RKO (cell line): ENCODE measurements at places on chromosomes 13 and 19.

- DNase-seq, result peak; percentile 27
These were observed 8.9 kb downstream of the COG3 start for GRCh38 chr13:45473627-45474026.

GRCh38 chr19:29943615-29944014, 1.6 kb downstream of the URI1 start:
- DNase-seq, result peak; percentile 74

DNA sequence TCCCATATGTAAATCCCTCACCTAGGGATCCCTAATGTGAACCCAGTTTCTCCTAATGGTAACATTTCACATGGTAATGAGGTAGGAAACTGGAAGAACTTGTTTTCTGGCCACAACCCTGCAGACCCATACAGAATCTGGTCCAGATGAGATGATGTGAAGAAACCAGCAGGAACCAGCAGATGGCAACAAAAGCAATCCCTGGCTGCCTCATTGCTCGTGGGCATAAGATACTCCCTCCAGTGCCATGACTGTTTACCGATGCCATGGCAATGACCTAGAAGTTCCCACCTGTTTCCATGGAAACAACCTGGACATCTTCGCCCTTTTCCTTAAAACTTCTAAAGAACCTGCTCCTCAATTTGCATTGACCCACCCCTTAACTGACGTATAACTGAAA, 1.4 kb upstream of the CD209 start:
- peak; percentile 40 for DNase-seq

- no peak for DNase-seq
These were observed 10.7 kb upstream of the ZC3H13 start for GRCh38 chr13:46063292-46063691.

GRCh38 chr13:57992416-57992815, 360.9 kb downstream of the PCDH17 start:
- DNase-seq, result peak; percentile 2

- no peak for DNase-seq
These were observed 4.3 kb downstream of the KIRREL2 start for GRCh38 chr19:35860818-35861639.

GRCh38 chr19:1064661-1065605, 2.0 kb upstream of the ARHGAP45 start:
- peak; percentile 86 for DNase-seq

- peak; percentile 35 for DNase-seq
These were observed 18.3 kb downstream of the ZNF100 start for GRCh38 chr19:21749090-21749489.

DNA sequence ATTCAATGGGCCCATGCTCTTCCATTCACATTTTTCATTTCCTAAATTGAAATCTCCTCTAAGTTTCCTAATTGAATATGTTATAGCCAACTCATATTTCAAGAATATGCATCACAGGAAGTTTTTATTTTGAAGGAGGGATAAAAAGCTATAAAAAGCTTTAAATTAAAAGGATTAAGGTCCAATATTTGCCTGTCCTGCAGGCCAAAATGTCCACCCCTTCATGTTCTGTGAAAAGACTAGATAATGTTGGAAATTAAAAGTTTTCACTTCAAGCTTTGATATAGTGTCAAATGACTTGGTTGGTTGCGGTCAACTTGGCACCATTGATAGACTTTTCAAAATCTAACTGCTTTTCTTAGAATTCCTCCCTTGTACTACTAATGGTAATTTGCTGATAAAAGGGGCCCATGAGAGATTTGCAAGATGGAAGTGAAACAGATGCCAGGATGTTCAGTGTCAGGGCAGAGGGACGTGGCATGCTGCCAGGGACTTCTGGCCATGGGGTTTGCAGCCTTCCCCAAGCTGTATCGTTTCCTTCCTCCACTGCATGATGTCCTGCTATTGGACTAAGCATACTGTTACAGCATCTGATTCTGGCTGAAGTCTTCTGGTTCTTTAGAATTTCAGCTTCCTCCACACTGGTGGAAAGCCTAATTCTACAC, 547.3 kb upstream of the MIR17HG start:
- DNase-seq, result no peak

DNA sequence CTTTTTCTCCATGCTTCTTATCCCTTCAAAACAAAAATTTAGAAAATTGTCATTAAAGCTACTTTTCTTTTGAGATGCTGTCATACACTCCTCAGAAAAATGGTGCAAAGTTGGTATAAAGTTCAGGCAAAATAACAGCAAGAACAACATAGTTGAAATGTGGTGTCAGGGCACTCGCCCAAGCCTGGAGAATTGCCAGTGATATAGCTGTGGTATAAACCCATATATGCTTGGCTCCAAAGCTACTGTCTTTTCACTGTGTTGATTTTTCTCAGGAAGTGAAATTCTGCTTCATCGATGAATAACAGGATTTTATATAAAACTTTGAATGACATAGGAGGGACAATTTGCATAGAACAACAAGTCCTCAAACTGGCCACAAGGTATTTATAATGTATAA, 2532.9 kb downstream of the PCDH9 start:
- no peak for DNase-seq

GRCh38 chr13:44003481-44003880, 123.8 kb downstream of the LACC1 start:
- DNase-seq, result no peak

DNA sequence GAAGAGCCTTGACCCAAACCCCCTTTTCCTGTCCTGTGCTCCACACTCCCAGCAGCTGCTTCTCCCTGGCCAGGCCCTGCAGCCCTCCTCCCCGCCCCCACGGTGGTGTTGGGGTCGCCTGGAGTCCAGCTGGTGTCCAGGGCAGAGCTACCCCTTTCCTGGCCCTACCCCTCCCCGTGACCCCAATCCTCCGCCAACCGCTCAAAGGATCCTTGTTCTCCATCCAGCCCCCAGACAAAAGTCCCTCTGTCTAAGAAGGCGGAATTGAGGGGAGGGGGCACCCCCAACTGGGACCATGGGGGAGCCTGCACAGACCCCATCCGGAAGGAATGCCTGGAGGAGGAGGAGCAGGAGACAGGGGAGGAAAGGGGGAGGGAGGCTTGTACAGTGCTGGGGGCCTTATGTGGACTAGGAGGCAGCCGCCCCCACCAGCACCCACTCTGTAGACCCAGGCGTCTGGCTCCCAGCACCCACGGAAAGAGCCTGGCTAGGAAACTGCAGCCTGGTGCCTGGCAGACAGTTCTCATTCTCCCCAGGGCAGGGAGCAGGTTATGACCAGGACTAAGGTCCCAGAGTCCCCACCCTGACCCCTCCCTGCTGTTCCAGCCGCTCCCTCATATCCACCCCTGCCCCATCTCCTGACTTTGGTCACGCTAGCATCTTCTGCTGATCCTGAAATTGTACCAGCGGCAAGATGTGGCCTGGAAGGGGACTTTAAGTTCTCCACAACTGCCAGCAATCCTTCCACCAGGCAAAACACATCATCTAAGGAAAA, at the start of gene FXYD3:
Gene FXYD3 (plus strand): TSS at position 647 of the 775 bp plus-strand sequence. CDS start 3,554 bp downstream, outside the sequence.
- DNase-seq, result no peak

GRCh38 chr13:23377579-23377978, 55.9 kb downstream of the SACS start:
- no peak for DNase-seq

DNA sequence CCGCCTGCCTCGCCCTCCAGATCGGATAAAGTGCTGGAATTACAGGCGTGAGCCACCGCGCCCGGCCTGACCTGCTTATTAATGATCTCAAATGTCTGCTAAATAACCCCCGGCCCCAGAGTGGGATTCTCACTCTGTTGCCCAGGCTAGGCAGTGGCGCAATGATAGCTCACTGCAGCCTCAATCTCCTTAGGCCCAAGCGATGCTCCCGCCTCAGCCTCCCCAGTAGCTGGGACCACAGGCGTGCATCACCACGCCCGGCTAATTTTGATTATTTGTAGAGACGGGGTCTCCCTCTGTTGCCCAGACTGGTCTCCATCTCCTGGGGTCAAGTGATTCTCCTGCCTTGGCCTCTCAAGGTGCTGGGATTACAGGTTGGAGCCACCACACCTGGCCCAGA, 626 bp upstream of the ATP5F1D start:
- no peak for DNase-seq

GRCh38 chr13:29196409-29197074, 376.4 kb downstream of the MTUS2 start:
- no peak for DNase-seq

GRCh38 chr19:19179548-19180441, 9.7 kb upstream of the MEF2B start:
- no peak for DNase-seq

- DNase-seq, result no peak
These were observed 6.5 kb downstream of the SIGLEC7 start for GRCh38 chr19:51148580-51148979.

- DNase-seq, result no peak
These were observed 8.8 kb upstream of the LRCH1 start for GRCh38 chr13:46544208-46544607.

GRCh38 chr13:80237646-80238045, 103.3 kb downstream of the SPRY2 start:
- no peak for DNase-seq
